IgD-negative memory B cell (primary cell): ENCODE measurements at places on chromosomes 6 and 20. TPM values are rescaled to one million over a fixed set of nuclear protein-coding genes. Genes with fewer than 3 reads are reported as not detected.

The BPIFA1 gene
- not detected for polyA plus RNA-seq

The C6orf58 gene
- polyA plus RNA-seq: not detected

The MCCD1 gene
- polyA plus RNA-seq: not detected

The MYLK4 gene
- polyA plus RNA-seq: 0.08 TPM

The NDRG3 gene
- 35.4 TPM for polyA plus RNA-seq

The GJA10 gene
- not detected for polyA plus RNA-seq

The CYP39A1 gene
- not detected for polyA plus RNA-seq

The SYTL3 gene
- 1.8 TPM for polyA plus RNA-seq

The NRSN1 gene
- not detected for polyA plus RNA-seq

The KCNS1 gene
- polyA plus RNA-seq: not detected

The GTSF1L gene
- 1.2 TPM for polyA plus RNA-seq

The PACSIN1 gene
- polyA plus RNA-seq: not detected

The PCMT1 gene
- polyA plus RNA-seq: 116 TPM

The XPO5 gene
- polyA plus RNA-seq: 7.7 TPM

The MUC21 gene
- not detected for polyA plus RNA-seq

The KCNK16 gene
- polyA plus RNA-seq: not detected

The HDGFL1 gene
- not detected for polyA plus RNA-seq

The CRISP2 gene
- polyA plus RNA-seq: not detected

The LAMA4 gene
- polyA plus RNA-seq: not detected
